ENCODE measurements at places on chromosomes 2 and 18. TPM values are rescaled to one million over a fixed set of nuclear protein-coding genes. Genes with fewer than 3 reads are reported as not detected.

- DNase-seq = no peak
These were observed 289.1 kb downstream of the ZNF516 start for GRCh38 chr18:76205906-76206305.

- DNase-seq = no peak
These were observed 221.6 kb upstream of the SP5 start for GRCh38 chr2:170493426-170494097.

GRCh38 chr2:181646415-181646987 is 10.4 kb downstream of the CERKL start:
- no peak for DNase-seq

DNA sequence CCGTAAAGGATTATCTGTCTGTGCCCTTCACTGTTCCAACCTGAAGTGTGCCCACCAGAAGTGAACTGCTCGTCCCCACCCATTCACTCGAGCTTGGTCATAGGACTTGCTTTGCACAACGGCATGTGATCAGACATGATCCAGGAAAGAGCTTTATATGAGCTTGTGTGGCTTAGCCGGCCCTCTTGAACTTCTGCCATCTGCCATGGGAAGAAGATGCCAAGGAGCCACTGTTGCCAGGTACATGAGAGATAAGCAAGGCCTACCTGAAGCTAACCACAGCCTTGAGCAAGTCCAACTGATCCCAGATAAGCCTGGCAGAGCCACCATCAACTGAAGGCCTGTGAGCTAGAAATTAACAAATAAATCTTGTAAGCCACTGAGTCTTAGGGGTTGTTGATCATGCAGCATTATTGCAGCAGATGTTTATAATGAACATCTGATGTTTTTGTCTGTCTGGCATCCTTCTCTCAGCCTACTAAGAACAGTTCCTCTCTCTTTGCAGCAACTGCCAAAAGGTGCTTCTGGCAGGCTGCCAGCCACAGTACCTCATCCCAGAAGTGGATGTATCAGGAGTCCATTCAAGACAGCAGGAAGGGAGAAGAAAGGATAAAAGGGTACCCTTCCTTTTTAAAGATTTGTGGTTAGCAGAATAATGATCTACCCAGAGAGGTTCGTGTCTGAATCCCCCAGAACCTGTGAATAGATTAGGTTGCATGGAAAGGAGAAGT is 16.8 kb downstream of the DBI start:
- no peak for DNase-seq

DNA sequence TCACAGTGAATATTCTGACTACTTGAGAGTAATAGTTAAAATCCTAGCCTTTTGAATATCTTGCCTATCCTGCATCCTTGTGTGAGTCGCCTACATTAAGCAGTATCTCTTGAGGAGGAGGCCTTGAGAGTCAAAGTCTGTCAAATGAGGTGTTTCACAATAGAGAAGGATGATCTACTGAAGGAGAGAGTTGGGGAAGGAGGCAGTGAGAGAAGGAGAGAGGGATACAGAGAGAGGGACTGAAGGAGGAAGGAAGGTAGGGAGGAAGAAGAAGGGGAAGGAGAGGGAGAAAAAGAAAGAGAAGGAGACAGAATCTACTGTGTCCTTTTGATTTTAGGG is 123.6 kb upstream of the CYP26B1 start:
- DNase-seq = no peak

GRCh38 chr2:9112079-9112721 is 94.4 kb upstream of the ASAP2 start:
- no peak for DNase-seq

- peak; percentile 5 for DNase-seq
These were observed 261.9 kb upstream of the ETAA1 start for GRCh38 chr2:67135208-67135607.

DNA sequence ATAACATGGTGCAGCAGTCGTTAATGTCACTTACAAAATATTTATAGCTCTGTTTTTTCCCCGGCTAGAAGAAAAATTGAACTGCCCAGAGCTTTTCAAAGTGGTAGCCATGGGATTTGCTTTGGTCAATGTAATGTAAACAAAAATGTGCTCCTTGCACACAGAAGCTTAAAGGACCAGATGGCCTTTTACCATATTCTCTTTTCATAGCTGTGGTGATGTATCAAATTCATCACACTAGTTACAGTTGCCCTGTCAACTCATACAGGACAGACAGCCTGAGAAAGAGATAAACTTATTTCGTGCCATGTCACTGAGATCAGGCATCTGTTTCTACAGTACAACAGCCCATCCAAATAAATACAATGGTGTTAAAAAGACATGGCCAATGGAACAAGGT is 368.1 kb upstream of the CDH19 start:
- DNase-seq = peak; percentile 31

- DNase-seq = peak; percentile 28
These were observed 121.9 kb downstream of the TMEM18 start for GRCh38 chr2:555164-555922.

DNA sequence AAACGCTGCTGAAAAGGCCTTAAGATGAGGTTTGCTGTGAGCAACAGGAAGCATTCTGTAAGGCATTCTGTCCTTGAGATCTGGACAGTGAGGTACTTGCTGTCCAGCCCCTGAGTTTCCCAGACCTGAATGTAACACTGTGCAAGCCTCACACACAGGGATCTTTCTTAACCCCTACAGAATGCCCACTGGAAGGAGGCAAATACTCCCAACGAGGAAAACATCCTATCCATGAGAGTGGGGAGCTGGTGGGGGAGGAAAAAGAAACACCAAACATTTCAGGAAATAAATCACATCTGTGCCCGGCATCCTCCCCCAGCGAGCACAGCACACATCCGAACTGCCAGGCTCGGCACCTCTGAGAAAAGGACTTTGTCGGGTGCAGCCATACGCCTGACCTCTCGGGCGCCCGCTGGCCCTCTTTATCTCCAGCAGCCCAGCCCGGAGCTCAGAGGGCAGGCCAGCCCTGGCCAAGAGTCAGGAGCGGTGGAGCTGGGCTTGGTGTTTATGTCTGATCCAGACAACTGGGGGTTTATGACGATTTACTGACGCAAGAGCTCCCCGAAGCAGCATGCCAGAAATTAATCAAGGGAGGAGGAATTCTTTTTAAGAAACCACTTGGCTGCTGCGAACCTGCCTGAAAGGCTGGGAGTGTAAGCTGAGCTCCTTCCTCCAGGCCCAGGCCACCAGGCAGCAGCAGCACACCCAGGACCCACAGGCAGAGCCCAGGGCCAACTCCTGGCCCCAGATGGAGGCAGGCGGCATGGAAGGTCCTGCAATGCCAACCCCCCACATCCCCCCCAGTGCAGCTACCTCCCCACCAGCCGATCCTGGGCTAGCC is 72.2 kb downstream of the HDAC4 start:
- DNase-seq = peak; percentile 63

- no peak for DNase-seq
These were observed 10.0 kb upstream of the KIDINS220 start for GRCh38 chr2:8847400-8847799.

DNA sequence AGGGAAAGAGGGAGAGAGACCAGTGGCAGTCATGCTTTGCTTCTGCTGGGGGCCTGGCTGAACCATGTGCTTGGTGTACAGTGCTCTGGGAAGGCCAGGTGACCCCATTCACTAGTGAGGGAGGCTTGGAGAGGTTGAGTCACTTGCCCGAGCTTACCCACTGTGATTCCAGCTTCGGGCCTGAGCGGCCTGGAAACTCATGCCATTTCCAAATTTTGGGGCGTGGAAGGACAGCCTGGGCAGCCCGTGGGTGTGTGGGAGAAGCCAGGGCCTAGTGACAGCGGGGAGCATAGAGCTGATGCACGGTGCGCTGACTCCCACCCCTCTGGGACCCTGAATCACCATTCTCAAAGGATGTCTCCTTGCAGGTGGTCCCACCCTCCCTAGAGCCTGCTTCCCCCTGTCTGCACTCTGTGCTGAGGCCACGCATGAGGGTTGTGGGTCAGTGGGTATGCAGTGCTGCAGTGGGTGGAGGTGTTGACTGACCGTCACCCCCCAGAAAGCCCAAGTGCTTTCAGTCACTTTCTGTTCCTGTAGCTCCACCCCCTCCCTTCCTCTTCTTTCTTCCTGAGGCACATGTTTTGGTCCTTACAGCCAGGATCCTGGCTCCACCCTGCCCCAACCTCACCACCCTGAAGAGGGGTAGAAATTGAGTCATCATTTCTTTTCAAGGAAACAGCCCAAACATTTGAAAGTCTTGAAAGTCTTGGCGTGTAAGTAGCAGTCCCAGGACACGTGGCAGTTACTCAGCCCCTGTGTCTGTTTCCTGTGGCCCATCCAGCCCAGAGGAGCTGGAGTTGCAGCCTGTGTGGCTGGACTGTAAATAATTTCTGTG is 69.3 kb upstream of the MCFD2 start:
- DNase-seq = no peak

GRCh38 chr2:69201259-69201658 is 185.8 kb downstream of the GFPT1 start:
- no peak for DNase-seq

- peak; percentile 89 for DNase-seq
These were observed 28.2 kb upstream of the BCL11A start for GRCh38 chr2:60581433-60582282.

DNA sequence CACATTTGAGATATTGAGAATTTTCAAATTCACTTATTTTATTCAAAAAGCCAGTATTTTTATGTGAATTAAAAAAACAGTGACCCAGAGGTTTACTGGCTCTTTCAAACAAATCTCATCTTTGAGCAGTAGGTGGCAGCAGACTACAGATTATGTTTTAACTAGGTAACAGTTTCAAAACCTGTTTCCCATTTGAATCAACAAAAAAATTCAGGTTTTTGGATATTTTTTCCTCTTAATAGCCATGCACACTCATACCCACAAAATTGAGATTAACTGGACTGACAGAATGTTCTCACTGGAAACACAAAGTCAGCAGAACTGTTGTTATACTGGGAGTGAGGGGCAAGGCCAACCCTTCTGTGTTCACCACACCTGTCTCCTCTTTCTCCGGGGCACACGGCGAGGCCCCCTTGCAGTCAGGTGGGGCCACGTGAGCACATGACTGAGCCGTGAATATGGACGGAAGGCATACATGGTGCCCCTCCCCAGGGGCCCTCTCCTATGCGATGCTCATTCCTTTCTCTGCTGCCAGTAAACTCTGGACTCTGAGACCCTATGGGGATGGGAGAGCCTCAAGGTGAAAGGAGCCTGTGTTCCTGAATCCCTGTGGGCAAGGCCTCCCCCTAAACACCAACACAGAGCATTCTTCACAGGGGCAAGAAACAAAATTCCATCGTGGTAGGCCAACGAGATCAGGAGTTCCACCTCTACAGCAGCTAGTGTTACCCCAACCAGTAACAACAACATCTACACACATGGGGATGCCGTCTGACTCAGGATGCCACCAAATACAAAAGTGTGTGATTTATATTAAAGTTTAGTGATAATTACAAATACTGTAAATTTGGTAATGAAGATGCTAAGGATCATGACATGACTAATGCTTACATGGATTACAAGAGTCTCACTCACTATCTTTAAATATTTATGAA is 80.4 kb downstream of the LPIN2 start:
- DNase-seq = peak; percentile 66

DNA sequence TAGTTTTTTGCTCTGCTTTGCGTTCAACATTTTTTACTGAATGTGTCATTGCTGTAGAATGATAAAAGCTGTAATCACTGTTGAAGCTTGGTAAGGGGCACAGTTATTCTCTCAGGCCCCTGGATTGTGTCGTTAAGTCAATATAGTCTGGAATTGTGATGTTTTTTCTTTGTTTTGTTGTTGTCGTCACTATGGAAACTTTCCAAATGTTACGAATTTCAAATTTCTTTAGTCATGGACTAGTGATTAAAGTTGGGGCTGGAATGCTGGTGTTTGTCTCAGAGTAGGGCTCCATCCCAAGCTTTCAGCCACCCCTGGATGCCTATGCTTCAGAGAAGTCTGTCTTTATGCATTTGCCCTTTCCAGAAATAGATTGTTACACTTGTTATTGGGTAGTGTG is 287.2 kb downstream of the CDH19 start:
- no peak for DNase-seq

- peak; percentile 54 for DNase-seq
These were observed 468 bp upstream of the SATB2 start for GRCh38 chr2:199458009-199458805.

DNA sequence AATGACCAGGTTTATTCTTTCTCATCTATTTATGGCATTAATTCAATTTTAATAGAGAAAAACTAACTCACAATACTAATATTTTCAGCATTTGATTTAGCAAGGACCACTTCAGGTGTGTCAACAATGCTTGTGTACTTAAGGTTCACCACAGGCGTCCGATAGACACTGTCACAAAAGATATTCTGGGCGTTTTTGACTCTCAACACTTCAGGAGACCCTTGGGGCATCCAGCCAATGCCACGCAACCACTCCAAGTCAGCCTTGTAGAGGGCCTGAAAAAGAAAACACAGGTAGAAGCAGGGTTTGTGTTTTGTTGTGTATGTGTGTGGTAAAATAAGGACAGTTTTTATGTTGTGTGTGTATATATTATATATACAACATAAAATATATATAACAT is 158.2 kb downstream of the NEB start:
- DNase-seq = no peak

- DNase-seq = no peak
These were observed 98.6 kb upstream of the CABLES1 start for GRCh38 chr18:23036660-23037201.

DNA sequence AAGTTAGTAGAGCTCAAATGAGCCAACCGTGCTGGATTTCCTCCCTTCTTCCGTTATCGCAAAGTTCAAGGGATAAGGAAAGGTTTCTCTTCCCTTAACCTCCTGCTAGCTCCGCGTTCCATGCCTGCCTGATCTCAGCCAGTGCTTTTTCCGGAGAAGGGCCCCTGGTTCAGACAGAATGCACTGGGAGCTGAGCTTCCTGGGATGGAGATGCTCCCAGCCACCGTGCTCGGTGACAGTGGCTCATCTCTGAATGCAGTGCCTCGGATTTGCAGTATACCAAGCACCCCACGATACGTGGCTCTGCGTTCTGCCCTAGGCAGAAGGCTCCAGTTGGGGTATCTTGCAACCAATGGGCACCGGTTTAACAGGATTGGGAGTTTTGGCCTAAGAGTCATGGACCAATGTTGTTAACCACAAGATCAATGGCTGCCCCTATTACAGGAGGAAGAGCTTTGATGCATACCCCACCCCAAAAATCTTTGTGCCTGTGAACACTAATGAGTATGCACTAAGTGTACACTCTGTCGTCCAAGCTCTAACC is 876 bp downstream of the CNTNAP5 start:
- no peak for DNase-seq

DNA sequence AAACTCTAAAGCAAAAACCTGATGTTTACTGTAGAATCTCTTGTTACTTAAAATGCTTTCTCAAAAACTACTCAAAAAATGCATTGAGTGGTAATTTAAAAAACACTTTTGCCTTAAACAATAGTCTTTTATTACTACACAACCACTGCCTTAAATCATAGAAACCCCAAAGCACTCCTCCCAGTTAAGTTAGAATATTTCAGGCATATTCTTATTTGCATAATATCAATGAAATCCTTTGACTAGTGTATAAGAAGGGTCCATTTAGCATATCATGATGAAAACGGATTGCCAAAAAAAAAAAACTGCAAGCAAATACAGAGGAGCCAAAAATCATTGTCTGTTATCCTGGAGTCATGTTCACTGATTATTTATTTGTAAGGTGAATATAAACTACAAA is 119.2 kb downstream of the PTPRM start:
- DNase-seq = no peak

NT5DC4 gene
- polyA plus RNA-seq = not detected

KIF1A gene
- polyA plus RNA-seq = 574 TPM

GPR35 gene
- polyA plus RNA-seq = 1.5 TPM

DIS3L2 gene
- polyA plus RNA-seq = 14.8 TPM

GATA6 gene
- not detected for polyA plus RNA-seq

ACADL gene
- polyA plus RNA-seq = 0.81 TPM
